ENCODE measurements at places on chromosomes 6 and 20.

DNA sequence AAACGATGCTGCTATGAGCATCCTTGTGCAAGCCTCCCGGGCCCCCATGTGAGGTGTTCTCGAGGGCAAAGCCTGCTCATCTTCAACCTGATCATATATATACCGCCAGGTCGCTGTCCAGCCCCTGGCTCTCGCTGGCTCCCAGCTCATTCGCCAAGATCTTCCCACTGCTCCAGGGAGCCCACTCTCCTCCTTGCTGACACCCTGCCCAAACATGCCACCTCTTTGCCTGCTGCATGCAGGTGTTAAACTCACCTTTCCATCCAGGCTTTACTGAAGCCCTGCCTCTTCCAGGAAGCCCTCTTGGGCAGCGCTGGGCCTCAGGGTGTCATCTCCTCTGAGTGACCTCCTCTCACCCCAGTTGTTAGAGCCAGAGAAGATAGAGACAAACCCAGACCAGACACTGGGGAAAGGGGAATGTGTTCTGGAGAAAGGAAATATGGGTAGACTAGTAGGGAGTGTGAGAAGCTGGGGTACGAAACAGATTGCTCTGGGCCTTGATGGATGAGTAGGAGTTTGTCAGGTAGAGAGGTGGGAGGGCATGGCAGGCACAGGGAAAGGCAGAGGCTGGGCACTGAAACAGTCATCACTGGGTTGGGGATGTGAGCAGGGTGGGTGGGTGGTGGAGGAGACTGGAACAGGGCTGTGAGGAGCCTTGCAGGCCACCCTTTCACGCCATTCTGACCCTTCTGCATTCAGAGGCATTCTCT, 1.2 kb upstream of the DLGAP4 start:
- DNase-seq, result no peak

DNA sequence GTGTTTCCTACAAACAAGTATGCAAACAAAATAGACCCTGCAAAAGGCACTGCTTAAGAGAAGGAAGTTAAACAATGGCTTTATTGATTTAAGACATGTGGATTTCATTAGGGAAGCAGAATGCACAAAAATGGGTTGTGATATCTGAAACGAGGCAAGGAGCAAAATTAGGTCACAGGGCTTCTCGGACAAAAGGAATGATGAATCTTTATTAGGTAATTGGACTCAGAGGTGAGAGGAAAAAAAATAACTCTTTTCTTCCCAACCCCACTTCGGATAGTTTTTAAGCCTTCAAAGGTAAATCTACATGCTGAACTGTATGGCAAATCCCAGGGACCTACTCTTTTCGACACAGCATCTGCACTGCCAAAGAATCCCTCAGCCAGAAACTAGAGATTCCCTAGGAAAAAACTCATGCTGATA, 183.0 kb upstream of the TAB2 start:
- DNase-seq, result no peak

DNA sequence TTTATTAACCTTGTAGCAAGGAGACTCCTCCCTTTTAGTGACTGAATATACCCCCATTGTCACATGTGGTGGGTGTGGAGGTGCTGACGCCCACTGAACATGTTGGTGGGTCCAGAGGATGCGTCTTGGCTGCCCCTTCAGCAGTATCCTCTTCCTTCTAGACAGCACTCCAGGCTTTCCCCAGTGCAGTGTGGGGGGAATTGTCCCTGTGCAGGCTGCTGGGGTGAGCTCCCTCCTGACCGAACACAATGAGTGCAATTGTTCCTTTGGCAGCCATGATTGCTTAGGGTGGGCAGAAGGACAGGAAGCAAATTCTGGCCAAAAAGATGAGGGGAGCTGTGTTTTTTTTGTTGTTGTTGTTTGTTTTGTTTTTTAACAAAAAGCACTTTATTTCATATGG, 209.3 kb upstream of the PDE10A start:
- no peak for DNase-seq

DNA sequence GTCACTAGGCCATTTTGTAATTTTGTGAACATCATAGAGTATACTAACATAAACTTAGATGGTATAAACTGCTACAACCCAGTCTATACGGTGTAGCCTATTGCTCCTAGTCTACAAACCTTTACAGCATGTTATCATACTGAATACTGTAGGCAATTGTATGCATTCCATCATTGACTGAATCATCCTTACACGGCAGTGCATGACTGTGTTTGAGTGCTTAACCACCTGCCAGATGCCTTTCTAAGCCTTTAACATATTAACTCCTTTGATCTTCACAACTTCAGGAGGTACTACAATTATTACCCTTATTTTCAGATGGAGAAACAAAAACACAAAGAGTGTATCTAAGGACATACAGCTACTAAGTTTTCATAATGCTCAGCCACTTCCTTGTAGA, 14.0 kb downstream of the DPPA5 start:
- DNase-seq, result no peak

All from suprapubic skin (tissue), 4 donors.